Activated CD8-positive, alpha-beta T cell treated with anti-CD3 and anti-CD28 coated beads for 36 hours (primary cell): ENCODE measurements at places on chromosomes 3 and 15.

- no peak for DNase-seq
Measured at GRCh38 chr3:23127196-23127595, 75.9 kb upstream of the UBE2E2 start.

DNA sequence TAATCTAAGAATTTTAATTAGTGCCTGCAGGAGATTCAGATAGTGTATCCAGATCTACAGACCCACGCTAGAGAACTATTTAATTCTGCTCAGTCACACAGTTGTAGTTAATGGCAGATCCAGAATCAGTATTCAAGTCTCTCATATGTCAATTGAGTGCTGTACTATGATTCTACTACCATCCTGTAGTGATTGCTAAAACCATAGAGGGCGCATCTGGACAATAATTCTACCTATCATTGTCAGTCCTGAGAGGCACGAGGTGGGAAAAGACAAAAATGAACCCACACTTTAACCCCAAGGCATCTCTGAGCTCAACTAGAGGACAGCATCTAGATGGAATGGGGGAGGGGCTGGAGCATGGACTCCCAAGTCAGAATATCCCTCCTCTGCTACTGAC is 22.7 kb downstream of the DHX36 start:
- no peak for DNase-seq

DNA sequence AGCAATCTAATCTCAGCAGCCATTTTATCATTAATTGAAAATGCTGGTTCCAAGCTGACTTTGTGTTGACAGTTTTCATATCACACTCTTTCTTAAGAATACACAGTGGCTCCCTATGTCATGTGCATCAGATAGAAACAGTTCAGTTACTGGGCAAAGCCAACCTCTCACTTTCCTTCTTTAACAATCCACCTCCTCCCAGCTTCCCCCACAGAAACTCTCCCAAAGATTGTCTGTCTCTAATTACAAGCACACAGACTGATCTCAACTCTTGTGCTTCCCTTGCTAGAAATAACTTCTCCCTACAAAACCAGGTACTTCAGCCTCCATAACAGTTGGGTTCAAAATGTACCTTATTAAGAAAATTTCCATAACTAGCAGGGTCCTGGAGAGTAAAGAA is 228.9 kb upstream of the WNT5A start:
- DNase-seq, result no peak

DNA sequence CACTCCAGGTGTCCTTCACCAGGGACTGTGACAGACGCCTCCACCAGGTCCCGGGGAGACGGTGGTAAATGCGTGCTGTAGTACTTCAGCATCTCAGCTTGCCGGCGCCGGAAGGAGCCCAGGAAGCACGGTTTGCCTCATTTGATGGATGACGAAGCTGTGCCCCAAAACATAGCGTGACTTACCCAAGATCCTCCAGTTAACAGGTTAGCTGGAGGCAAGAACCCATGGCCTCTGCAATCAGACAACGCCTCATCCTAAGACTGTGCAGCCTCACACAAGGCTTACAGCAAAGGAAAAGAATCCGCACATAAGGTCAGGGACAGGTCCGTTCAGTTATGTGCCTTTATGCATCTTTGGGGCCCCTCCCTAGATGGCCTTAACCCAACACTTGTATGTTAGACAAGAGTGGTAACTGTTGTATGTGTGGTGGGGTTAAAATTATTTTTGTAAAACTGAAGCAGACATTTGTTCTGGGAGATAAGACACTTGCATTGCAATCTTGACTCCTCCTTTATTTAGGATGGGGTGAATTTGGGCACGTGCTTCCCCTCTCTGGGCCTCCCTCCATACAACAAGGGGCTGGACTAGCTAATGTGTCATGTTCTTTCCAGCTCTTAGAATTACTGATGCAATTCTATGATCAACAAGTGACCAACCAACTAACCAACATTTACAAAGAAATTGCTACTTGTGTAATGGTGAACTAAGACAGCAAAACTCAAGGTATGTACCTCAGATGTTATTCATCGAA is 39.4 kb downstream of the VGLL4 start:
- DNase-seq, result no peak

- peak; percentile 26 for DNase-seq
Measured at GRCh38 chr15:70596354-70597055, 166.9 kb downstream of the UACA start.

DNA sequence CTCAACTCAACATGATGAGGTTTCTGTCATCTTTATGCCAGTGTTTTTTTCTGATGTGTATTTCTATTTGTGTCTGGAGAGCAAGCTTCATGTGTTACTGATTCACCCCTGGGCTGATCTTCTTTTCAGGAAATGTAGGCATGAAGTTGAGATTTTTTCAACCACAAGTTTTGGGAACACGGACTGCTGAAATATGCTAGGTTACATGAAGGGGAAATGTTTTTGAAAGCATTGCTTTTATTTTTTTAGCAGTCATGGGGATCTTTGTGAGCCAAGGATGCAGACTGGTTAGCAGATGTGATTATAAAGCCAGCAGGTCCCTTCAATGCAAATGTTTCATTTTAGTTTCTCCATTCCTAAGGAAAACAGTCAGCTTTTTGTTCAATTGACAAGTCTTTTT is 219.3 kb upstream of the COL8A1 start:
- no peak for DNase-seq

GRCh38 chr15:22873841-22874240 is 35.4 kb downstream of the NIPA2 start:
- no peak for DNase-seq

GRCh38 chr15:101811902-101812301 is at the start of gene OR4F15:
OR4F15 (plus strand) TSS chr15:101812202; CDS start chr15:101818187, 5,985 bp downstream.
- DNase-seq, result no peak

DNA sequence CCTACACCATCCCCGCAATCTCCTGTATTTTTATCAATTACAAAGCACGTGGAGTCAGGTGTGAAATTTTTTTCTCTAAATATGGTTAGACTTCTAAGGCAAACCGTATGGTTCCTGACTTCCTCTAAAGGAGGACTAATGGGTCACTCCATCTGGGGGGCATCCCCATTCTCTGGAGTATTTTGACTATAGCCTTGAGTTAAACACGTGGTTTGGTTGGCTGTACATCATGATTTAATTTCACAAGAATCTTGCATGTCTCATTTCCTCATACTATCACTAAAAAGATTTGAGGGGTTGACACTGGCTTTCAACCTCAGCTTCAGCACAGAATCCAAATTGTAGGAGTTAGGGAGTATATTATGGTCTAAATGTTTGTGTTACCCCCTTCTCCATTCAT is 25.3 kb upstream of the ZNF770 start:
- no peak for DNase-seq

- peak; percentile 61 for DNase-seq
Measured at GRCh38 chr15:81001152-81002008, 657 bp downstream of the TLNRD1 start.

- DNase-seq, result no peak
Measured at GRCh38 chr3:116517308-116517707, 72.0 kb upstream of the LSAMP start.

DNA sequence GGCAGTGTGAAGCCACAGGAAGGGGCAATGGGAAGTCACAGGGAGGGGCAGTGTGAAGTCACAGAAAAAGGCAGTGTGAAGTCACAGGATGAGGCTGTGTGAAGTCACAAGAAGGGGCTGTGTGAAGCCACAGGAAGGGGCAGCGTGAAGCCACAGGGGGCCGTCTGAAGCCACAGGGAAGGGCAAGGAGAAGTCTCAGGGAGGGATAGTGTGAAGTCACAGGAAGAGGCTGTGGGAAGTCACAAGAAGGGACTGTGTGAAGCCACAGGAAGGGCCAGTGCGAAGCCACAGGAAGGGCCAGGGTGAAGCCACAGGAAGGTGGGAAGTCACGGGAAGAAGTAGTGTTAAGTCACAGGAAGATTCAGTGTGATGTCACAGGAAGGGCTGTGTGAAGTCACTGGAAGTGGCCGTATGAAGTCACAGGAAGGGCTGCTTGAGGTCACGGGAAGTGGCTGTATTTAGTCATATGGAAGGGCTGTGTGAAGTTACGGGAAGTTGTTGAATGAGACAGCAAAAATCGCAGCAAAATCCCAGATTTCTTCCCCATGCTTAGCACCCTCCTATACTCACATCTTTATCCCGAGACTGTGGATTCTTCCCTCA is 38.6 kb downstream of the GASK1A start:
- DNase-seq, result no peak

DNA sequence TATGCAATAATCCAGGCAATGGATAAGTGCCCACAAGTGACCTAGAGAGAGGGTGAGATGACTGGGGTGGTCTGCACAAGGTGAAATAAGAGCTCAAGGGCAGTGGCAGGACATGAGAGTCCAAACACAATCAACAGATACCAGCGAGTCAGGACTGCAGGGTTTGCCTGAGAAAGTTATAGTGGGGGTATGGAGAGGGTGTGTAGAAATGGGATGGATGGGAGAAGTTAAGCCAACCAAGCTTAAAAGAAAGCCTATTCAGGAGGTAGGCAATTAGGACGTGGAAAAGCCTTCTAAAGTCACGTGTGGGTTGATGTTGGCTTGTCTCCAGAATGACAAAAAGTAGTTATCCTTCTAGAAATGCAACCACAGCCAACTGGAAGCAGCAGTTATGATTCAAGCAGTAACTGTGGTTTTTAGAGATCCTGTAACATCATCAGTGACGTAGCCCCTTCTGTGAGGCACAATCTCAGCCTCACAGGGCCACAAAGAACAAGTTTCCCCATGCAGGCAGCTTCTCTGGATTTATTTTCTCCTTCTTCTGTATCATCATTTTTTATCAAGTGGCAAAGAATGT is 56.1 kb downstream of the FAM174B start:
- peak; percentile 7 for DNase-seq

DNA sequence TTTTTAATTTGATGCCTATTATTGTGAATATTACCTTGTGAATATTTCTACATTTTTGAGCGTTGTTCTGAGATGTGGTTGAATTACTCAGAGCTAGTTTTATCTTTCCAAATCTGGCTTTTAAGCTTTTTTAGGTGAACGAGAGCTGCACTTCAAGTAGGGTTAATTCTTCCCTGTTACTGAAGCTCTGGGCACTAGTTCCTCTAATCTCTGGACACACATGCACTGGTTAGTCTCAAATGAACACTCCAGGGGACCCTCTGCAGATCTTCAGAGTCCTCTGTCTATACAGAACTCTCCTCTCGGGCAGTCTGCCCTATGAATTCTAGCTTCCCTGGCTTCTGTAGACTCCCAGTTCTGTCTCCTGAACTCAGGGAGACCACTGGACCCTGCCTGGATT is 237.5 kb upstream of the TBC1D5 start:
- DNase-seq, result no peak

GRCh38 chr3:11509173-11510000 is 134.3 kb downstream of the VGLL4 start:
- no peak for DNase-seq

GRCh38 chr3:35184775-35185174 is 454.6 kb upstream of the ARPP21 start:
- no peak for DNase-seq

- no peak for DNase-seq
Measured at GRCh38 chr15:89446255-89446891, 50.0 kb downstream of the RHCG start.

DNA sequence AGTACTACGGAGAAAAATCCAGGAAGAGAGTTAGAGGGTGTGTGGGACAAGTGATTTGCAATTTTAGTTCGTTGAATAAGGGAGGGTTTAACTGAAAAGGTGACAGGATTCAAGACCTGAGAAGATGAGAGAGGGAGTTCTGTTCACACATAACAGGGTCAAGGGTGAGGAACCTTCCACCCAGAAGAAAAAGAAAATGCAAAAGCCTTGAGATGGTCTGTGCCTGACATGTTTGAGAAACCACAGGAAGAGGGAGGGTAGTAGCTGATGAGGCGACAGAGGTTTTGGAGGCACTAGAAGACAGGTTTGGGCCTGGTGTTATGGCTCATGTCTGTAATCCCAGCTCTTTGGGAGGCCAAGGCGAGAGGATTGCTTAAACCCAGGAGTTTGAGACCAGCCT is 591 bp upstream of the SLC25A20 start:
- DNase-seq, result peak; percentile 35

GRCh38 chr3:52456169-52456799 is 880 bp downstream of the NISCH start:
- peak; percentile 24 for DNase-seq

- no peak for DNase-seq
Measured at GRCh38 chr3:108157273-108157672, 65.0 kb downstream of the IFT57 start.

DNA sequence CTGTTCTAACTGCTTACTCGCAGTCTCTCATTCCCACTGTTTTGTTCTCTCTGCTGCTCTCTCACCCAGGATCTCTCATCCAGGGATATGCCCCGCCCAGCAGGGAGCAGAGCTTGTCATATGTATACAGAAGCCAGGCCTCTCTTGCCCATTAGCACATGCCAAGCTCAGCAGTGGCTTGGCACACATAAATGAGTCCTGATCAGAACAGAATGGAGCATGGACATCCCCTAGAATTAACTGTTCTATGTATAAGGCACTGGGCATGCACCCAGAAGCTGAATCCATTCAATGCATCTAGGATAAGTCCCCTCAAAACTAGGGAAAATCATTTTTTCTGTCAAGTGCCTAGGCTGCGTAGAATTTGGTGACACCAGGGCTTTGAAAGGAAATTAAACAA is 61.6 kb downstream of the IGSF11 start:
- DNase-seq, result no peak

DNA sequence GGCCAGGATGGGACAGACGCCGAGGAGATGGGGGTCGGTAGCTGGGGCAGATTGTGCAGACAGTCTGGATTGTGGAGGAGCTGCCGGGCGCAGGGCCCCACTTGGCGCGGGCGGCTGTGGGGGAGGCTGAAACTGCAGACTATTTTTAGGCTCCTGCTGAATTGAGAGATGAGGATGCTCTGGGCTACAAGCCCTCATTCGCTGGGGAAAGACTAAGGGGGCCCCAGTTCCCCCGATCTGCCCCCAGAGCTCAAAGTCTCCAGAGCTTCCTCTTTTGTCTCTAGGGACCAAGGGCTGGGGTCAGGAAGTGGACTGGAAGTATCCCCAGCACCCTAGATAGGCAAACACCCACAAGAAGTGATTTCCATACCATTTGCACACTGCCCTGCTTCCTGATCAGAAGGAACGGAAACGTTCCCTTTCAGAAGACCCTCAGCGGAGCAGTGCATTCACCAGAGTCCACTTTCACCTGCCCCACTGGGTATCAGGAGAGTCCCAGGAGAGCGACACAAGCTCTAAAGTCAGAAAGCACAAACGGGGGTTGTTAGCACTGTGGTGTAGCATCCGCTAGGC is 29.7 kb downstream of the SEMA7A start:
- DNase-seq, result peak; percentile 56

GRCh38 chr3:152050903-152051302 is 177.5 kb downstream of the SUCNR1 start:
- DNase-seq, result no peak

DNA sequence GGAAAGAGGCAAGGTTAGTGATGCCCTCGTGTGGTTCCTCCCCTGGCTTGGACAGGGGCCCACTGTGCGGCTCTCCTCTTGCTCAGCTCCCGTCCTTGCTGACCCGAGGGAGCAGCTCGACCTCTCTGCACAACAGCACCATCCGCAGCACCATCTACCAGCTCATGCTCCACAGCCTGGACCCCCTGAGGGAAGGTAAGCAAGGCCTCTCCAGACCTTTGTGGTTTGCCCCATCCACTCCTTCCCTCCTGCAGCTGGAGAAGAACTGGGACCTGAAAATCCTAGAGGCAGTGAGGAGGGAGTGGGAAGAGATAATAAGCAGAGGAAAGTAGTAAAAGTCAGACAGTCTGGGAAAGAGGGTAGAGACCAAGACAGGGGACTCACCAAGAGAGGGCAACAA is 17.8 kb downstream of the SLC24A1 start:
- no peak for DNase-seq

GRCh38 chr3:177721864-177722785 is 524.8 kb upstream of the TBL1XR1 start:
- DNase-seq, result no peak
